Amniotic epithelial cell (primary cell): ENCODE measurements at places on chromosomes 4 and X.

DNA sequence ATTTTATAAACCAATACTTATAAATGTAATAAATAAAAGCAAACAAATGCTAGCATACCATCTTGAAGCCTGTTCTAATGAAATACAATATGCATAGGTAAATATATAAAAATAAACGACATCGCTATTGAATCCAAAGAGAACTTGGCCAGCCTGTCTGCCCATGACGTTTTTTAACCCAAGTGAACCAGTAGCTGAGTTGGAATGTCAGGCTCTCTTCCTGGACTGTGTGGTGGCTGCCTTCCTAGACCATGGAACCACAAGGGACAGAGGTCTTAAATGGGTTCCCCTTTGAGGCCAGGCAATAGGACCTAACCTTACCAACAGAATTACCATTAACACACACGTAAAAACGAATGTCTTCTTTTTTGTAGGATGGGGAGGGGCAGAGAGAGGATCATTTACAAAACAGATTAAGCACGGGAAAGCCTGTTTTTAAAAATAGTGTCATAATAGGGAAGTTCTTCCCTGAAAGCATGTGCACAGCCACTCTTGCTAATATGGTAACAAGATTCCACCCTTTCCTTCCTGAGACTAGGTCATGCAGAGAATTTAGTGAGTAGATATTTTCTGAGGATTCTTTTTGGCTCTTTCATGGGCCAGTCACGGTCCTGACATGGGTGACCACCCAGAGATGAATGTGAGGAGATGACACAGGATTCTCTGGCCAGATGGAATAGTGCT, 69.4 kb upstream of the ACSL1 start:
- DNase-seq: no peak

DNA sequence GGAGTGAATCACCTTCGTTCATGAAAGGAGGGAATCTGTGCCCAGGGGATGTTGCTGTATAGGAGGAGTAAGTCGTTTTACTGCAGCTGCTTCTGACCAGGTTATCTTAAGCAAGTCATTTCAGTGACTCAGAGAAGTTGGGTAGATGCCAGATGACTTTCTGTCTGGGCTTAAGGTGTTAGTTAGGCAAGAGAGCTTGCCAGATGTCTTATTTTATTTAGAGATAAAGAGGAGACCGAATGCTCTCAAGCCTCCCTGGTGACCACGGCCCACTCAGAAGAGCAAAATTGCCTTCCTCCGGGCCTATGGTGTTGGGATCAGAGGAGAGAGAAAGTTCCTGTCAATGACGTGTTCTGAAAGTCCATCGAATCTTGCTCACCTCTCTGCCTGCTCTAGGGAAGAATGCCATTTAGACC, 16.3 kb upstream of the ZNF827 start:
- peak; percentile 95 for DNase-seq

DNA sequence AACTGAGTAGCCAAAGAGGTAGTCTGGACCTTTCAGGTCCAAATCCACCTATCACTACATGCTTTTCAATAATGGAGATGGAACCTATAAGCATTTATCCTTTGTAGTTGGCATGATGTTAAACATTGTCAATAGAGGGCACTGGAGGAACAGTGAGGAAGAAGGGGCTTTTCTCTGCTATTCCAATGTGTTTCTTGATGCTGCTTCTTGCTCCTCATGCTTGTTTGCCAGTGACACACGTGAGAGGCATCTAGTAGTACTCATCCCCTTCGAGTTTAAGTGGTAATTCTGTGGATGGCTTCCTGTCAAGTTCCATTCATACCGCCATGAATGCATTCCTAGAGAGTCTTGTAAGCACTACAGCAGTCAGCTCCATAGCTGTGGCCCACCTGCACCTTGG, 84.0 kb downstream of the NAA11 start:
- peak; percentile 14 for DNase-seq

GRCh38 chr4:111174331-111174730, 551.5 kb upstream of the PITX2 start:
- DNase-seq: peak; percentile 6

- peak; percentile 19 for DNase-seq
Observed at GRCh38 chr4:99028187-99028586, 32.7 kb downstream of the METAP1 start.

DNA sequence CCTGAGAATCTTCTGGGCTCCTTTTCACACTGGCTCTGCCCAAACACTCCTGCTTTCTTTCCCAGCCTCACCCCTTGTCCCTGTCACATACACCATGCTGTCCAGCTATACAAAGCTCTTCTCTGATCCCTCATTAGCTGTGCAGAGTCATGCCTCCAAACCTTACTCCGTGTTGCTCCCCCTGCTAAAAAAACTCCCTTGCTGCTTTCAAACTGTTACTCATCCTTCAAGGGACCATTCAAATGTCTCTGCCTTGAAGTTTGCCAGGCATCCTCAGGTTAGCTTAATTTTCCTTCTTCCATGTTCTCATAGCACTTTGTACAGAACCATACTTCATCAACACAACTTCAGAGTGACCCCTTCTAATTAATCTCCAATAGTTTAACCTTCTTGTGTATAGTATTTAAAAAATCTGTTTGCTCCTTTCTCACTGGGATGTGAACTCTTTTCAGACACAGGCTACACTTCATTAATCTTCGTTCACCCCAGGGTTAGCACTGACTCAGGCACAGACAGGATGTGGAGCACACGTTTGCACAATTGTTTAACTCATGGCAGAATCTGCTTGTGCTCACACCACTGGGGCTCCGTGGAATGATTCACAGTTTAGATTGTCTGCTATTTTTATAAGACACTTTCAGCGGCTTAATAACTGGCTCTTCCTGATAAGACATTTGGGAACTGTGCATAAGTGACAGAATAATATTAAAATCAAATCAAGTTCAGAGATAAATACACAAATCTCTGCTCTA, 21.4 kb upstream of the SEL1L3 start:
- DNase-seq: peak; percentile 80

DNA sequence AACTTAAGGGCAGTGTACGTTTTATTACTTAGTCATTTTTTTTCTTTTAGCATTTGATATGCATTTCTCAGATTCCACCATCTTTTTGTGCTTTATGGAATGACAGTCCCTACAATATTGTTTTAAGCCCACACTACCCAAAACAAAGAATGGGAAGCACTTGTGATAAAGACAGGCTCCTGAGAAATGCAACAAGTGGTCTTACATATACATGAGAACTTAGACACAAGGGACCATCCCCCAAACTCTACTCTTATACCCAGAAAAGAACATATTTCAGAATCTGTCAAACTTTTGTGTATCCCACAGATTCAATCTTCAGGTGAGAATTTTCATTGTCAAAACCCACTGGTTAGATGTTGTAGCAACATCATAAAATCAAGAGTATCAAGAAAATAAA, 491.1 kb downstream of the AFF2 start:
- DNase-seq: no peak

GRCh38 chr4:150065740-150066139, 12.5 kb upstream of the DCLK2 start:
- DNase-seq: no peak

DNA sequence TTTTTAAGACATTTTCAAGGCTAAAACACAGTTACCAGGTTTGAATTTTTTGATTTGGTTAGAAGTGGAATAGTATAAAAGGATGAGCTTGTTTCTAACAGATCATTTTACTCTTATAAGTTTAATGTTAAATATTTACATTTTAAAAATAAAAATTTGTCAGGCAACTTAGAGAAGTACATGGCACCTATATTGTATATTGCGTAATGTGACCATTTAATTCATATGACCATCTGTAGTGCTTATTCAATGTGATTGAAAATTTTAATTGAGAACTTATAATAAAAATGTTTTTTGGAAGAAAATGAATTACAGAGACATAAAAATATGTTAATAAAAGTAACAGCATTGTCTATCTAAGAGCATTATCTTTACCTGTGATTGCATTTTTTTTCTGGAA, 1632.4 kb downstream of the RPA4 start:
- DNase-seq: no peak
